Prostate gland (tissue), 2 donors: ENCODE measurements at places on chromosomes 1 and 21.

- H3K4me1 ChIP-seq = peaks cover 5% of the 10 kb centered on the region
- H3K36me3 ChIP-seq = no peaks in the 10 kb centered on the region
- no peak overlapping the region for H3K27ac ChIP-seq
- peak; percentile 81 for DNase-seq
- no peak overlapping the region for H3K4me3 ChIP-seq
These were observed 89.6 kb upstream of the GPR88 start for GRCh38 chr1:100448366-100448765.

- no peak overlapping the region for H3K27ac ChIP-seq
- H3K4me3 ChIP-seq = no peak overlapping the region
- H3K36me3 ChIP-seq = no peaks in the 10 kb centered on the region
- no peaks in the 10 kb centered on the region for H3K27me3 ChIP-seq
- no peak for DNase-seq
- peaks cover 15% of the 10 kb centered on the region for H3K4me1 ChIP-seq
These were observed 57.7 kb downstream of the DMAP1 start for GRCh38 chr1:44270686-44271628.

DNA sequence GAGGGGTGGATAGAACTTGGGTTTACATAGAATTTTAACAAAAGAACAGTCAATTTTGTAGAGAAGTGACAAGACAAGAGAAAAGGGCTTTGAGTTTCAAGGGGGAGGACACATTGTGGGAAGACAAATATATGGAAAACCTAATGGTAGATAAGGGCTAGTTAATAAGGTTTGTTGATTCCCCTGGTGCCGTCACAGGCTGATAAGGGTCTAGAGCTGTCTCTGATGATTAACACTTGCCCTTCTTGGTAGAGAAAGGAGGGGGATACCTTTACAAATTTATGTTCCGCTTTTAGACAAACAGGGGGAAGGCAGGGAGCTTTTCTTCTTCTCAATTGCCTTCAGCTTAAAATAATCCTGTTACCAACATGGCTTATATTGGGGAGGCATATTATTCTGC is 124.3 kb downstream of the ETS2 start:
- no peaks in the 10 kb centered on the region for H3K4me1 ChIP-seq
- H3K4me3 ChIP-seq = no peak overlapping the region
- DNase-seq = no peak

- no peak overlapping the region for H3K27ac ChIP-seq
- no peaks in the 10 kb centered on the region for H3K27me3 ChIP-seq
- no peak for DNase-seq
- no peaks in the 10 kb centered on the region for H3K36me3 ChIP-seq
- no peaks in the 10 kb centered on the region for H3K4me1 ChIP-seq
- no peak overlapping the region for H3K4me3 ChIP-seq
These were observed 6.1 kb upstream of the AIRE start for GRCh38 chr21:44279354-44280260.

DNA sequence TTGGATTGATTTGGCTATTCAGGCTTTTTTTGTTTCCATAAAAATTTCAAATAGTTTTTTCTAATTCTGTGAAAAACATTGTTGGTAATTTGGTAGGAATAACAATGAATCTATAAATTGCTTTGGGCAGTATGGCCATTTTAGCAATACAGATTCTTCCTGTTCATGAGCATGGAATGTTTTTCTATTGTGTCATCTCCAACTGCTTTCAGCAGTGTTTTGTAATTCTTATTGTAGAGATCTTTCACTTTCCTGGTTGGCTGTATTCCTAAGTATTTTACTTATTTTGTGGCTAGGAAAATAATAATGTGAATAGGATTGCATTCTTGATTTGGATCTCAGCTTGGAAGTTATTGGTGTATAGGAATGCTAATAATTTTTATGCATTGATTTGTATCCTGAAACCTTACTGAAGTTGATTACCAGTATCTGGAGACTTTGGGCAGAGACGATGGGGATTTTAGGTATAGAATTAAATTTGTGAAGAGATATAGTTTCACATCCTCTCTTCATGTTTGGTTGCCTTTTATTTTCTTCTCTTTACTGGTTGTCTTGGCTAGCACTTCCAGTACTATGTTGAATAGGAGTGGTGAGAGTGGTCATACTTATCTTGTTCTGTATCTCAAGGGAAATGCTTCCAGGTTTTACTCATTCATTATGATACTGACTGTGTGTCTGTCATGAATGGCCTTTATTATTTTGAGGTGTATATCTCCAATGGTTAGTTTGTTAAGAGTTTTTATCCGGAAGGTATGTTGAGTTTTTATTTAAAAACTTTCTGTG is 57.3 kb downstream of the DRAM2 start:
- DNase-seq = no peak
- no peak overlapping the region for H3K27ac ChIP-seq
- H3K4me3 ChIP-seq = no peak overlapping the region
- no peaks in the 10 kb centered on the region for H3K36me3 ChIP-seq
- H3K27me3 ChIP-seq = no peaks in the 10 kb centered on the region

DNA sequence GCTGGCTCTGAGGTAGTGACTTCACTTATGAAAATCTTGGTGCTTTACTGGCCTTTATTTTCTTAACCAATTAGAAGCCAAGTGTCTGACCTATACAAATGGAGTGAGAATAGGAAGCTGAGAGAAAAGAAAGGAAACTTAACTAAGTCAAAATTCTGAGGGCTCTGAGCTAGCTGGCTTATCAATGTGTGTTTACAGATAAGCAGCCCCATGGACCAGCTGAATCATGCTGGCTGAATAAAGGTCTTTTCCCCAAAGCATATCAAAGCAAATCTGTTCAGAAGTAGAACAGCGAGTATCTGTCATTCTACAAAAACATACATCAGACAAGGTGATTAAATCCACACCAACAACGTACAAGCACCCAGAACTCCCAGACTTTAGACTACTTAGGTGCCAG is 117.2 kb downstream of the BRINP2 start:
- no peaks in the 10 kb centered on the region for H3K27me3 ChIP-seq
- no peaks in the 10 kb centered on the region for H3K4me1 ChIP-seq
- no peak overlapping the region for H3K27ac ChIP-seq
- no peaks in the 10 kb centered on the region for H3K36me3 ChIP-seq
- no peak overlapping the region for H3K4me3 ChIP-seq
- no peak for DNase-seq

DNA sequence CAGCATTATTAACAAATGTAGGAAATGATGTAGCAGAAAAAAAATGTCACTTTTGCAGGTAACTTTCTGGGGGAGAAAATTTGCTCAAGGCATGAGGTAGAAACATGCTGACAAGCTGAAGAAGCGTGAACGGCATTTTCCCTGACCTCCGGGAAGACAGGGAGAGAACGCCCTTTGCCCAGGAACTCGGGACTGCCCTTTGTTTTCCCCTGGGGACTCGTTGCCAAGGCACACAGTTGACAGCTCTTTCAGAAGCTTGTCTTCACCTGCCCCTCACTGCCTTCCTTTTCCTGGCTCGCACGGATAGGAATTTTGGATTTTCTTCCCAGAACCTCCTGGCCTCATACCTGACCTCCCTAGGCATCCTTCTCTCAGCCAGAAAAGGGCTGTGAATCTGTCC is 52.7 kb upstream of the COA6 start:
- no peaks in the 10 kb centered on the region for H3K36me3 ChIP-seq
- DNase-seq = peak; percentile 26
- H3K27me3 ChIP-seq = no peaks in the 10 kb centered on the region
- H3K4me3 ChIP-seq = no peak overlapping the region
- H3K4me1 ChIP-seq = no peaks in the 10 kb centered on the region
- H3K27ac ChIP-seq = no peak overlapping the region

- DNase-seq = no peak
- no peak overlapping the region for H3K4me3 ChIP-seq
- H3K4me1 ChIP-seq = no peaks in the 10 kb centered on the region
- no peaks in the 10 kb centered on the region for H3K27me3 ChIP-seq
These were observed 10.0 kb downstream of the ADAMTS1 start for GRCh38 chr21:26835027-26835713.

GRCh38 chr1:232519186-232519585 is 110.7 kb downstream of the SIPA1L2 start:
- no peak for DNase-seq
- H3K4me1 ChIP-seq = no peaks in the 10 kb centered on the region
- H3K4me3 ChIP-seq = no peak overlapping the region
- H3K27me3 ChIP-seq = no peaks in the 10 kb centered on the region
- no peaks in the 10 kb centered on the region for H3K36me3 ChIP-seq
- no peak overlapping the region for H3K27ac ChIP-seq

DNA sequence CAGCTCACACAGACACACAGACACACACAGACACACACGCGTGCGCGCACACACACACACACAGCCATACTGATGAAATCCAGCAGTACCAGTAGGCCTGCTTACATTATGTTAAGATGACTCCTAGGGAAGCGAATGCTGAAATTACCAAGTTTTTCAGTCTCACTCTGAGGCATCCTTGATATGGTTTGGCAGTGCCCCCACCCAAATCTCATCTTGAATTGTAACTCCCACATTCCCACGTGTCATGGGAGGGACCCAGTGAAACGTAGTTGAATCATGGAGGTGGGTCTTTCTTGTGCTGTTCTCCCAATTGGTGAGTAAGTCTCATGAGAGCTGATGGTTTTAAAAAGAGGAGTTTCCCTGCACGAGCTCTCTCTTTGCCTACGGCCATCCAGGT is 64.1 kb downstream of the TIAM1 start:
- no peaks in the 10 kb centered on the region for H3K4me1 ChIP-seq
- no peak overlapping the region for H3K27ac ChIP-seq
- no peak overlapping the region for H3K4me3 ChIP-seq
- DNase-seq = no peak
- H3K36me3 ChIP-seq = no peaks in the 10 kb centered on the region
- no peaks in the 10 kb centered on the region for H3K27me3 ChIP-seq

- no peaks in the 10 kb centered on the region for H3K4me1 ChIP-seq
- H3K36me3 ChIP-seq = no peaks in the 10 kb centered on the region
- no peak overlapping the region for H3K4me3 ChIP-seq
- H3K27ac ChIP-seq = no peak overlapping the region
These were observed 19.7 kb downstream of the KPNA6 start for GRCh38 chr1:32127409-32128198.
